Stimulated activated CD8-positive, alpha-beta memory T cell treated with anti-CD3 and anti-CD28 coated beads, Interleukin-4, amount 100 ng/mL, for 4 hours (primary cell): ENCODE measurements at places on chromosomes 7 and 10.

DNA sequence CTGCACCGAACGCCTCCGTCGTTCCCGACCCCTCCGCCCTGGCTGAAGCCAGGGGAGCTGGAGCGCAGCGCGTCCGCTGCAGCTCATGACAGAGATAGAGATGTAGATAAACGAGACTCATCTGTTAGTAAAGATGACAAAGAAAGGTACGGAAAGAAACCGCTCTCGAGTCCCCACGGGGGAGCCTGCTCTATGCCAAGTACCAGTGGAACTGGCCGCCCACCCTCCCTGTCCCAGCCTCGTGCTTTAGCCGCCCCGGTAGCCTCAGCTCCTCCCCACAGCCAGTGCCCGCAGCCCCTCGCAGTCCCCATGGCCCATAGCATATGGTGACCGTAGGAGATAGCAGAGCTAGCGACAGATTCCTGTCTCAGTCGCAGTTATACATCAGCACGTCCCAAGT lies 344.7 kb upstream of the GALNT17 start:
- DNase-seq, result no peak

- DNase-seq, result no peak
Measured at GRCh38 chr7:4202154-4202736, 479.9 kb upstream of the FOXK1 start.

DNA sequence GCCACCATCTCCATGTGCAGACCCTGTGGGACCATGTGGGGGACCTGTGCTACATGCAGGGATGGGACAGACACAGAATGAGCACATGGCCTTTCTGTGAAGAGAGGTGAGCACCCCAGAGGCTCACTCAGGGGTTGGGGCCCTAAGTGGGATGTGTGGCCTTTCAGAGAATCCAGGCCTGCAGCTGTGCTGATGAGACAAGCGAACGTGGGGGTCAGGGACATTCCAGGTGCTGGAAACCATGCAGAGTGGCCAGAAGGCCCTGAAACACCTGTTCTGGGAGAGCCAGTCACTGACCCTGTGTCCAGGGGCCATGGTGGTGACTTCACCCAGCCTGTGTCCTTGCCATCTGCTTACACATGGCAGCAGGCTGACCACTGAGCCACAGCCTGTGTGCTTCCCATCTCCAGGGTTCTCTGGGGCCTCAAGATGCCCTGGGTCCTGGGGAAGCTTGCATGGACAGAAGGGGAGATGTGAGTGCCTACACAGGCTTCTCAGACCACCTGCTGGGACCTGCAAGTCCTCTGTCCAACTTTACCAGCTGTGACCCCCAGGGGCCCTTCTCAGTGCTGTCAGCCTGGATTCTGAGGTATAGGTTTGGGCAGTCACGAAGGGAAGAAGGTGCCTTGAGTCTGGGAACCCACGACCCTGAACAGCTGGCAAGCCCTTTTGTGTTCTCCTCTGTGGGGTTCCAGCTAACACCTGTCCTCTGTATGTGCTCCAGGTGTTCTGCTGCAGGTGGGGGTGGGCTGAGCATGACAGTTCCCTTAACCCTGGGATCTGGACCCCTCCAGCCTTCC lies 17.6 kb downstream of the RAMP3 start:
- no peak for DNase-seq

DNA sequence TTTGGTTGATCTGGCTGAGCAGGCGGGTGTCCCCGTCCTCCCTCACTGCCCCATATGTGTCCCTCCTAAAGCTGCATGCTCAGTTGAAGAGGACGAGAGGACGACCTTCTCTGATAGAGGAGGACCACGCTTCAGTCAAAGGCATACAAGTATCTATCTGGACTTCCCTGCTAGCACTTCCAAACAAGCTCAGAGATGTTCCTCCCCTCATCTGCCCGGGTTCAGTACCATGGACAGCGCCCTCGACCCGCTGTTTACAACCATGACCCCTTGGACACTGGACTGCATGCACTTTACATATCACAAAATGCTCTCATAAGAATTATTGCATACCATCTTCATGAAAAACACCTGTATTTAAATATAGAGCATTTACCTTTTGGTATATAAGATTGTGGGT lies 26.9 kb upstream of the TRIM56 start:
- DNase-seq, result no peak

DNA sequence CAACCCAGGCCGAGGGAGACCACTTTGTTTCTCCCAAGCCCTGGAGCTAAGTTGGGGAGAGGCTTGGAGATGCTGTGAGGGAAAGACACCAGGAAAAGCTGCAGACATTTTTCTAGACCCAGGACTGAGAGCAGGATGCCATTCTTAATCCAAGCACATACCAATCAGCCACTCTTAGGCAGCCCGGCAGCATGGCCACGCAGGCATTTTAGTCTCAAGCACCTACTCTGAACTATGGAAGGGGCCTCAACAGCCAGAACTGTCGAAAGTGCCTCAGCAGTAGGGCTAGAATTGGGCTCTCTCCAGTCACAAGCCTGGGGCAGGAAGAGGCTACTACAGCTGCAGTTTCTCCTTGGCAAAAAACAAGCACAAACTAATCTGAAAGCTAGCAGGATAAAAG lies 57.8 kb downstream of the GCC1 start:
- no peak for DNase-seq

- no peak for DNase-seq
Measured at GRCh38 chr10:88657901-88658300, 6.3 kb upstream of the LIPF start.

- DNase-seq, result no peak
Measured at GRCh38 chr7:143171697-143172096, 11.5 kb upstream of the TAS2R39 start.

- no peak for DNase-seq
Measured at GRCh38 chr7:148327379-148327778, 263.2 kb upstream of the C7orf33 start.

GRCh38 chr10:66378117-66378876 lies 547.5 kb upstream of the LRRTM3 start:
- DNase-seq, result no peak

GRCh38 chr7:90461219-90461618 lies 8.2 kb upstream of the PTTG1IP2 start:
- no peak for DNase-seq

GRCh38 chr10:19783721-19784120 lies 32.5 kb upstream of the PLXDC2 start:
- no peak for DNase-seq

DNA sequence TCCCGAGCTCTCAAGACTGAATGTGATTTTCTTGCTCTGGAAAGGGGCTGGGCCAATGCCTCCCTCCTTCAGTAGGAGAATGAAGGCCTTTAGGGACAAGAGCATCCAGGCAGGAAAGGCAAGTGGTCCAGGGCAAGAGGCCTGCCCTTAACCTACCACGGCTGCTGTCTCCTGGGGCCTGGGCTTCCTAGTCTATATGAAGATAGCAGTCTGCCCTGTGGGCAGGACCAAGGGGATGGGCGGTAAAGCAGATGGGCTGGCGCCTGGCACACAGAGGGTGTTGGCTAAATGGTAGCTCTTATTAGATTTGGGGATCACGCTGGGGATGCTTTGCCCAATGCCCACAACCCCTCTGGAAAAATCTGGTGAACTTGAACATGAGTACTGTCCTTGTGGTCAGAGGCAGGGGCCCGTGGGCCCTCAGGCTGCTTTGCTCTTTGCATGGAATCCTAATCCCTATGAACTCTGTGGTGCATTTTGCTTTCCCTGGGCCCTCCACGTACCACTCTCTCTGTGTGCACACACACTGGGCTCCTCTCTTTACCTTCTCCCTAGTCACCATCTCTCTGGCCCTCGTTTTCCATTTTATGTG lies 20.3 kb downstream of the CHAT start:
- no peak for DNase-seq

DNA sequence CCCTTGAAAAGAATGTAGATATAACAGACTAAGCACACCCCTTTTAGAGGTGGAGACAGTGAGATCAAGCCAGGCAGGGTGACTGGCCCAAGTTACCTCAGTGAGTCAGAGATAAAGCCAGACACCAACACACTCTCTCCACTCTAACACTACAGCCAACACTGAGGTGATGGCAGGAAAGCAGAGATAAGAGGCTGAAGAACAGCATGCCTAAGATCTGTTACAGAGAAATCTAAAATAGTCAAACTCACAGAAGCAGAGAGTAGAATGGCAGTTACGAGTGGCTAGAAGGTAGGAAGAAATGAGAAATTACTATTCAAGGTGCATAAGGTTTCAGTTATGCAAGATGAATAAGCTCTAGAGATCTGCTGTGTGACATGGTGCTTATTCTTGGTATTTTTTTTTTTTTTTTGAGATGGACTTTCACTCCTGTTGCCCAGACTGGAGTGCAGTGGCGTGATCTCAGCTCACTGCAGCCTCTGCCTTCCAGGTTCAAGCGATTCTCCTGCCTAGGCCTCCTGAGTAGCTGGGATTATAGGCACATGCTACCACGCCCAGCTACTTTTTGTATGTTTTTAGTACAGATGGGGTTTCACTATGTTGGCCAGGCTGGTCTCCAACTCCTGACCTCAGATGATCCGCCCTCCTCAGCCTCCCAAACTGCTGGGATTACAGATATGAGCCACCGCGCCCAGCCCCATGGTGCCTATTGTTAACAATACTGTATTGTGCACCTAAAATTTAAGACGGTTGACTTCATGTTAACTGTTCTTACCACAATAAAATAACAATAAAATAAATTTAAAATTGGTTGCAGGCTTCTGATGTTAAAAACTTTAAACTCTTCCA lies 28.7 kb downstream of the ICA1 start:
- no peak for DNase-seq

DNA sequence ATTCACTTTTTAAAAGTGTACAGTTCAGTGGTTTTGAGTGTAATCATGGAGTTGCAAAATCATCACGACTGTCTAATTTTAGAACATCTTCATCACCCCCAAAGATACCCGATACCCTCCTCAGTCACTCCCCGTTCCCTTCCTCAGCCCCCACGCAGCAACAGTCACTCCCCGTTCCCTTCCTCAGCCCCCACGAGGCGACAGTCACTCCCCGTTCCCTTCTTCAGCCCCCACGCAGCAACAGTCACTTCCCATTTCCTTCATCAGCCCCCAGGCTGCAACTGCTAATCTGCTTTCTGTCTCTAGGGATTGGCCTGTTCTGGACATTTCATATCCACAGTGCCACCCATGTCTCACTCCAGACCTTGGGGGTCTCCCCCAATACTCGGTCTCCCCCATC lies 161.6 kb upstream of the PPP2R2D start:
- no peak for DNase-seq

- DNase-seq, result no peak
Measured at GRCh38 chr10:114998993-114999392, 61.0 kb downstream of the TRUB1 start.

DNA sequence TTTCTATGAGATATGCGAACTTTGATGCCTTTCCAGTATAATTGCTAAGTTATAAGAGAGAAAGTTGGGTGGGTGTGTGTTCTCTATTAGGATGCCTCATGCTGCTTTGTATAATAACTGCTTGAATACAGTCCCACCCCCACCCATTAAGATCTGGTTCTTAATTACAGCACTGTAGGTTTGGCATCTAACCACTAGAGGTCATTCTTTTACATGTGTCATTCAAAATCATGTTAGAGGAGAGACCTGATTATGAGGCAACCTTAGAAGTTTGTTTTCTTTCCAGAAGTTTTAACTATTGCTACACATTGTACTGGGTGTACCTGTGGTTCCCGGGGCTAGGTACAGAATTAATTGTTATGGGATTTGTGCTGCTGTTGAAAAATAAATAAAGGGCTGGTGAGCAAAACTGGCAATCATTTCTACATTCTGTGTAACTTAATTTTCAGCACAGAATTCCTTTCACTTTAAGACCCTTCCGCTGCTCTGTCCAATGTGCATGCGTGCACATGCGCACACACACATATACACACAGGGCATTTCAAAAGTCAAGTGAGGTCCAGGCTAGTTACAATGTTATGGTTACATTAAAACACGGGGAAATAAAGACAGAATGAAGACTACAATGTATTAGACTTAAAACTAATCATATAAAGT lies 1156.3 kb downstream of the SORCS3 start:
- DNase-seq, result no peak

- DNase-seq, result no peak
Measured at GRCh38 chr10:66586073-66586472, 339.8 kb upstream of the LRRTM3 start.

GRCh38 chr7:68619526-68619925 lies 978.7 kb upstream of the AUTS2 start:
- DNase-seq, result no peak

- no peak for DNase-seq
Measured at GRCh38 chr7:117750612-117751563, 122.4 kb downstream of the CTTNBP2 start.

GRCh38 chr10:71294091-71294561 lies 24.9 kb upstream of the SLC29A3 start:
- DNase-seq, result no peak

DNA sequence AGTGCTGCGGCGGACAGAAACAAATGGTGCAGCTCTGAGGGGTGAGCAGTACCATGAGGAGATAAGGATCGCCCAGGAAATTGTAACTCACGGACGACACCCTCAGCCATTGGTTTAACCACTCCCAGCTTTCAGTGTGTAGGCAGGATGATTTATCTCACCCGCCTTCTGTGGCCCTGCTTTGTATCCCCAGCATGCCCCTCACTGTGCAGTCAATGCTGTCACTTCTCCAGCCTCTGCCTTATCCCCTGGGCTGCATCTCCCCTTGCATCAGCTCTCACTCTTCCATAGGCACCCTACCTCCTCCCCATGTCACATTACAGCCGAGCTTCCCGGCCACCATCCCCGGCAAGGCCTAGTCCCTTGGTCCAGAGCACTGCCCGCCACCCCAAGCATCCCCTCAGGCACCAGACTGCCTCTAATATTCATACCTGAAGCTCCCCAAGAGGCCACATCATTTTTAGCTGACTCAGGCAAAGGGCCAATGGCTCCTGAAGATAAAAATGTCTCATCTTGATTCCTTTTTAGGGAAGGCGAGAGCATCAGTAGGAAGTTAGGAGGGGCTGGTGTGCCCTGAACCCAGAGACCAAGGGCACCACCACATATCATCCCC lies 77.1 kb downstream of the CARD11 start:
- no peak for DNase-seq

- no peak for DNase-seq
Measured at GRCh38 chr10:117535298-117536071, 7.1 kb upstream of the EMX2 start.

DNA sequence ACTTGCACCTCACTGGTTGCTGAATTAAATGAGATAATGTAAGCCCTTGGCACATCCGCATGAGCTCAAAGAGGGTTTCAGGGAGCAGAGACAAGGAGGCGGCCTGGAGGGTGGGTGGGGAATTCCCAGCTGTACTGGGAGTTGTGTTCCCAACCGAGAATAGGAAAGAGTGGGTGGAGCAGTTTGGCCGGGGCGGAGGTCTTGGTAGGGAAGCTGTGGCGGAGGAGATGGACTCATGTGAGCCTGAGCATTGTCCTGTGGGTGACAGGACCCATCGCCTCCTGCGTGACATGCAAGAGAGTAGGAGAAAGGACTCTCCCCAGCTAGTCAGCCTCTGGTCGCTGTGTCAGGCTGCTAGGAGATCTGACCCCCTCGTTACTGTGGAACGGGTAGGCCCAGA lies 41.0 kb upstream of the SAMD8 start:
- DNase-seq, result no peak

DNA sequence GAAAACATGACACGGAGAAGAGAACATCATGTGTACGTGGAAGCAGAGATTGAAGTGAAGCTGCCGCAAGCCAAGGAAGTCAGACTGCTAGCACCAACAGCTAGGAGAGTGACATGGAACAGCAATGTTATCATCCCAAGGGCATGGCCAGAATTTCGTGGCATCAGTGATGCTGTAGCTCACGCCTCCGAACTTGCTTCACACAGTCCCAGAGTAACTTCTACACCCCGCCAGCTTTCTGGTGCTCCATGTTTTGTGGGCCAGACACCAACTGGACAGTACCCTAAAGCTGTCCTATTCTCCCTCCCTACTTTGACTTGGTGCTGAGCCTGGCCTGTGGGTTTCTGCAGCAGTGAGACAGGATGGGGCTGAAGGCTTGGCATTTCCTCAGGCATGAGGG lies 33.0 kb upstream of the EMX2 start:
- DNase-seq, result no peak
